ENCODE measurements at places on chromosomes 3 and 15.

GRCh38 chr3:126887686-126888085 is 95.2 kb upstream of the PLXNA1 start:
- DNase-seq = no peak

DNA sequence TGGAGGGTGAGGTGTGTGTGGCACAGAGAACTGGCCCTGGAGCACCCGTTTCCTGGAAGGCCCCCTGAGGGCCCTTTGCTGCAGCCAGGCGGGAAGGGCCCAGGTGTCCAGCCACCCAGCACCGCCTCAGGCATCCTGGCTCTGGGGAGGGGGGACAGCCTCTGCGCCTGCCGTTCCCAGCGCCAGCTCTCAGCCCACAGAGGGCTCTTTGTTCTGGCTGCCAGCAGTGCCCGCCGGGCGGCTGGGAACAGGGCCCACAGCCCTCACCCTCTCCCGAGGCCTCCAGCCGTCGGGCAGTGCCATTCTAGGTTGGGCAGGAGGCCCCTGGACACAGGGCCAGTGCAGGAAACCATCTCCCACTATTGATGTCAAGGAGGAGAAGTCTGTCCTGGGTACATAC is 8.3 kb downstream of the SLC38A3 start:
- DNase-seq = no peak

DNA sequence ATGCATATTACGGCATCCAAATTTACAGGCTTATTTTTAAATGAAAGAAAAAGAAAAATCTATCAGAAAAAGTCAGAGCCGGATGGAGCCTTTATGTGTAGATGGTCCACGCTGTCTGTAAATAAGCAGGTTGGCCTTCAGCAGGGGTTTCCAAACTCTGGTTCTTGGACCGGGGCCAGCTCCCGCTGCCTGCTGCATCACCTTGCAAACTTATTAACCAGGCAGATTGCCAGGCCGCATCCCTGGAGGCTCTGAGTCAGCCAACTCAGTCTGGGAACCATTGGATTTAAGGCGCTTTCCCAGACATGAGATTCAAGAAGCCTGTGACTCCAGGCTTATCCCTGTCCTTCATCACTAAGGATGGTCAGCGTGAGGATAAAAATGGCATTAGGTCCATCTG is 212.4 kb downstream of the OPA1 start:
- peak; percentile 52 for DNase-seq

DNA sequence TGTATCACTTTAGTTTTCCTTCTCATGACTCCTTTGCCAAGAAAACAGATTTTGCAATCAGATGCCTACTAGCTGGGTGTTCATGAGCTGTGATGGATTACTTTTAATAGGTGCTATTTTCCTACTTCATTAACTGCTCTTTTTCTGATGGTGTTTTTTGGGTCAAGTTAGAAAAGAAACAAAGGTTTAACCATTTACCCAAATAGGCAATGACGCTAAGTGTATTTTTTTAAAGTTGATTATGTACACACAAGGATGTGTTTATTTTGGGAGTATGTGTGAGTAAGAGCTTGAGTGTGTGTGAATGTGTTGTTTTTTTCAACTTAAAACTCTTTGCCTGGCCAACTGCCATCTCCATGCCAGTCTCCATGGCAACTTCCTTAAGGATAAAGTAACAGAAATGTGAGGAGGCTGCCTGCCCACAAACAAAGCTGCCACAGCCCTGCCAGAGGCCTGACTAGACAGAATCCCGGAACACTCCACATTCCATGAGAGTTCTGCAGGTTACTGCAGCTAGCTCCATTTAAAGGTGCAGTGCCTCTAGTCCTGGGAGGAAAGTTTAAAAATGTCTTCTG is 215.6 kb upstream of the RBMS3 start:
- peak; percentile 85 for DNase-seq

DNA sequence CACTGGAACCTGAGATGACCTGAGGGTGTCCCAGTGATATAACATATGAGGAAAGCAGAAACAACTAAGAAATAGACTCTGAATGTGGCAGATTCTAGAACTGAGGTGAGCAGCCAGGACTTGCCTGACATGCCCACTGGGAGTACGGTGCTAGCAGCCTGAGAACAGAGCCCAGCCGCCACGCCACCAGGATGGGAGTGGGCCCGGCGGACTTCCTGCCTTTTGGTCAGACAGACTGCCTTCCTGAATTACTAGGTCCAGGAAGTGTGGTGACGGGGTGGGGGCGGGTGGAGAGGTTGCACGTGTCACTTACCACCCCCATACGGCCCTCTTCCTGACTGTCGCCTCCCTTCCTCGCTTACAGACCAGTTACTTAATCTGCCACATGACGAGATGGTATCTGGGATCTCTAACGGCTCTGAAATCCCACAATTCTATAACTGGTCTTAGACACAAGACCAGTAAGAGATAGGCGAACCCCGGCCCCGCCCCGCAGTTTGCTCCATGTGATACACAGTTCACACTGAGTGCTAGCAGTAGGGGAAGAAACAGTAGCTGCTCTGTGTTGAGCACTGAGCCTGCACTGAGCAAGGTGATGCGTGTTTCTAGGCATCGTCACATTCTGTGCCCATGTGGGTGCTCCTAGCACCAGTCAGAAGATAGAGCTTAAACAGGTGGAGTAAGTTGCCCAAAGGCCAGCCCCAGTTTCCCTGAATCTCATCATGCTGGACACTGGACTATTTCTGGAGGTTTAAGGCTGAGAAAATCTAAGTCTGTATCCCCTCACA is 95.7 kb downstream of the CPN2 start:
- DNase-seq = no peak

DNA sequence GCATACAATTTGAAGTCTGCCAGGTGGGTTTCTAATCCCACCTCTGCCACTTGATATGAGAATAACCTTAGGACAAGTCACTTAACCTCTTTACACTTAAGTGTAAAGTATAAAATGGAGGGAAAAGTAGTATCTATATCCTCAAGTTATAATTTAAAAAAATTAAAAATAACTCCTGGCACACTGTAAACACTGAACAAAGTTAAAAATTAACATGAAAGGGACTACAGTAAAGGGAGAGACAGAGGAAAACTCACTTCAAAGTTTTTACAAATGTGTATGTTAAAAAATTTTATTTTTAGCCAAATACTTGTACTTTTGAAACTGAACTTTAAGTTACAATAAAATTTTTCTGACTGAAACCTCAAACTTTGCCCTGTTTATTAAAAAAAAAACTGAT is 49.6 kb downstream of the PLOD2 start:
- DNase-seq = no peak

DNA sequence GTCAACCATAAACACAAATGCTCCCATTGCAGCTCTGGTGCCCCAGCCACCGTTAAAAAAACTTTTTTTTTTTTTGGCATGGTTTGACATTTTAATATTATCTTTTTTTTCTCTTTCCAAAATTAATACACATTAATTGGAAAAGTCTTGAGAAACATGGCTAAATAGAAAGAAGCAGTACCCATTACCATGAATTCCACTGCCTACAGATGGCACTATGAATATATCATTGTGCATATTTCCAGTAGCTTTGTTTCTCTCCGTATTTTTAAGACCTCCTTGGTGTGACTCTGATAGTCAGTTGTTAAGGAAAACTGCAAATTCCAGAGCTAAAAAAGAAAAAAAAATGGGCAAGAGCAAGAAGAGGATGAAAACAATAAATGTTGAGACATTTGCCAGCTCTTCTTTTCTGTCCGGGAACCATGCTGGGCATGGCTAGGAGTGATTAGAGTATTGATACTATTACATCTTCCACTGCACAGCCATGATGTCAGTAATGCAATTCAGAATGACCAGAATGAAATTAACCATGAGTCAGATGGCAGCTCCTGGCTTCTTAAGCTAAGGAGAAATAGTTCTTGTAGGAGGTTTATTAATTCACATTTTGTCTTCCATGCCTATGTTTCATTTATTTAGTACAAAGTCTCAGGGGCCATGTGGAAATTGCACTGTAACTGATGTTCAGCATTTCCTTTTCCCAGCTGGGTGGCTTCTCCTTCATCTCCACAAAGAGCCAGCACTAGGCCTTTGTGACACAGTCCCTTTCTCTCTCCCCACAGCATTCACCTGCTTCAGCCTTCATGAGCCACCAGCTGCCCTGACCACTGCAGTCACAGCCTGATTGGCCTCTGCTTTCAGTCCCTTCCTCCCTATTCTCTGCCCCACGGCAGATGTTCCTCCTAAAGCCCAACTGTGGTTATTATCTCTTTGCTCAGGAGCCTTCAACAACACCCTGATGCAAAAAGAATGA is 31.8 kb downstream of the SLC7A14 start:
- no peak for DNase-seq

- no peak for DNase-seq
These were observed 210.3 kb downstream of the ULK4 start for GRCh38 chr3:41751597-41751996.

- no peak for DNase-seq
These were observed 71.7 kb downstream of the CYP19A1 start for GRCh38 chr15:51266656-51267050.

GRCh38 chr3:123663977-123664376 is 79.1 kb upstream of the HACD2 start:
- DNase-seq = no peak

DNA sequence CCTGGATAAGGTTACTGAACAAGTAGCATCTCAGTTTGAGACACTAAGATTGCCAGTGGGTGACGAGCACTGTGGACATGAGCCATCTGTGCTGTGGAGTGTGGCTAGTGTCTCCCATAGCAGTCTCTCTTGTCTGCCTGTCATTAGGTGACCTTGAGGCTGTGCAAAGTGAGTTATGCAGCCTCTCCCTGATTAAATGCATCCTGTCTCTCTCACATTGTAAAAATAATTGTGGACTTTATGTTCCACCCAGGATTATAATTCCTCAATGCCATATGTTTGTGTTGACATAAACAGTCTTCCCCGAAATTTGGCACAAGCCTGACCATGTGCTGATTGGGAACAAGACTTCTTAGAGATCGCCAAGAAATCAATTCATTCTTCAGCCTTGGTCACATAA is 168.9 kb downstream of the MYRIP start:
- DNase-seq = no peak

GRCh38 chr15:68158046-68158628 is 47.0 kb downstream of the CALML4 start:
- no peak for DNase-seq

- DNase-seq = no peak
These were observed 514.1 kb downstream of the ROBO1 start for GRCh38 chr3:79253704-79254103.

- DNase-seq = no peak
These were observed 331.5 kb upstream of the MCTP2 start for GRCh38 chr15:93899817-93900216.

GRCh38 chr3:9912294-9912935 is 4.5 kb upstream of the IL17RC start:
- no peak for DNase-seq

GRCh38 chr3:137990427-137990826 is 19.5 kb upstream of the CLDN18 start:
- DNase-seq = no peak

DNA sequence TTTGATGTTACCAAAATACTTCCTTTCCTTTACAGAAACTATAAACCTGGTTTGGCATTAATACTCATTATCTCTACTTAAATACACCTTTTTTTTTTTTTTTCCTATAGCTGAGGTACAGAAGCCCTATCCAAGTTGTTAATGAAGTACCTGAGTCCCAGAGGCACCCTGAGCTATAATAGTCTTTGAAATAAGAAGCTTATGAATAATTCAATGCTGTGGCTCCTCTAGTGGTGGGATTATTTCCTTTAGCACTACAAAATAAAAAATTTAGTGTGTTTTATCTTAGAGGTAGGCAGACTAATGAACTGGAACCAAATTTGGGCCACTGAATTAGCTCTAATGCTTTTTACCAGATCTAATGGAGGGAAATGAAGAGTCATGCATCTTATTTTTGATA is 611.9 kb downstream of the EDEM1 start:
- no peak for DNase-seq

GRCh38 chr15:70036585-70037291 is 61.0 kb downstream of the TLE3 start:
- peak; percentile 63 for DNase-seq

GRCh38 chr15:80580106-80580505 is 115.0 kb upstream of the ABHD17C start:
- no peak for DNase-seq

DNA sequence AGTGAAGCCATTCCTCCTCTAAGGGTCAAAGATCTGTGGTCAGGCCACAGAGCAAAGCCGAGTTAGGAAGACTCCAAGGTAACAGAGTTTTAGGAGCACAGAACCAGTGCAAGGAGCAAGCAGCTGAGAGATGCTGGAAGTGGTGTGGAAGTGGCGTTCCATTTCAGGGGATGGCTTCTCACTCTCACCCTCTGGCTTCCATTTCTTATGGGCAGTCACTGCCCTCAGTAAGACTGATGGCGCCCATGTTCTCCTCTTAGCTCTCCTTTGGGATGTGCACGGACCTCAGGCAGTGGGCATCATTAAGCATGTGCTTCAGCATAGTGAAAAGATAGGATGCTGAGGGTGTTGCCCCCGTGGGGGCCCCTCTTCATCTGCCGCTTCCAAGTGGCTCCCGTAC is 90.3 kb downstream of the ASB7 start:
- no peak for DNase-seq

- no peak for DNase-seq
These were observed 17.0 kb downstream of the PEAK1 start for GRCh38 chr15:77402740-77403379.

DNA sequence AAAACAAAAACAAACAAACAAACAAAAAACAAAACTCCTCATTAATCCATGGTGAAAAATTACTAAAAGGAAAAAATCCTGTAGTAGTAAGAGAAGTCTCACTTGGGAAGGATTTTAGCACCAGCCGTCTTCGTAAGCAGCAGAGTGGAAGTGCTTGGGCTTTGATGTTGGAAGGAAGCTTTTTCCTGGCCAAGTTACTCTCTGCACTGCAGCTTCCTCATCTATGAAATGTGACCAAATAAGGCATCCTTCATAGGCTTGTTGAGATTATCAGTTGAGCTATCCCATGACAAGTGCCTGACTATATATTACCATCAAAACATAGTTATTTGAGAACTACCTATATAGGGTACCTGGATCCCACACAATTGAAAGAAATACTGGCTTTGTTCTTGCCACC is 436.4 kb upstream of the ONECUT1 start:
- DNase-seq = no peak

DNA sequence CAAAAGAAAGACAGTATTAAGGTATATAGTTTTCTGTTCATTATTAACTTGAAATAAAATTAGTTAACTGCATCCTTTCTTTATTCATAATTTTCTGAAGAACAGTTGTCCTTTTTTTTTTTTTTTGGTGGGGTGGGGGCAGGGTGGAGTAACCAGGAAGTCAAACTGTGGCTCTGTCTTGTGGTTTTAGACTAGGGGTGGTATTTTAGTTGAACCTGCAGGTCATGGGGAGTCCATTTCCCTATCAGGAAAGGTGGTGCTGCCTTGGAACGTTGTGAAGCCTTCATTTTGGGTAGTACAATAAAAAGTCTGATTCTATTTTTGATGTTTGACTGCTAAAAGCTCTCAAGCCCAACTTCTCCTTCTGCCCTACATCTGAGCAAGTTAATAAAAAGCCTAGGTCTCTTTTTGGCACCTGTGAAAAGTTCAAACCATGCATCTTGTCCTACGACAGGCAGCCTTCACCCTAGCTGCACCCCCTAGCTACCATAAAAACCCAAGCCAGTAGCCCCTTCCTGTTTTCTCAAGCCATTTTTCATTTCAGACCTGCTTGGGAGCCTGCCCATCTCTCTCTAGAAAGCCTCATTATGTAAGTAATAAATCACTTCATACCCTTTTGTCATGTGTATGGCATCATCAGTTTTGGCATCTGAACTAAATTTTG is 31.2 kb upstream of the RIOX2 start:
- no peak for DNase-seq

Measured in NCI-H748 treated with DMSO at 0.1 percent for 48 hours (cell line).